ENCODE measurements at places on chromosomes 1 and 21.

DNA sequence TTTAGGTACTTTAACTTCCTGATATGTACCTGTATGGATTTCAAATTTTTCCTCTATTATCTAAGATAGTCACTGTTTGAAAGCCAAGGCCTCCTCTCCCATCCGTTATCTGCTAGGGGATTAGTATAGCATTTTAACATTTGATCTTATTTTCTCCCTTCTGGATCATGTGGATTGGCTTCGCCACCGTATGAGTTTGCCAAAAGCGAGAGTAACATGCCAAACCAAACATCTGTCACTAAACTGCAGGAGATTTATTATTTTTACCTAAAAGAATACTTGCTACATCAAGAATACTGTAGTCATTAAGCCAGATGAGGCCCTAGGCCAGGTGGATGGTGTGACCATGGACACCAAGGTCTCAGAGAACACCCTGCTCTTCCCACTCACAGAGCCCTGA, 28.5 kb upstream of the EEIG2 start:
- DNase-seq = no peak

DNA sequence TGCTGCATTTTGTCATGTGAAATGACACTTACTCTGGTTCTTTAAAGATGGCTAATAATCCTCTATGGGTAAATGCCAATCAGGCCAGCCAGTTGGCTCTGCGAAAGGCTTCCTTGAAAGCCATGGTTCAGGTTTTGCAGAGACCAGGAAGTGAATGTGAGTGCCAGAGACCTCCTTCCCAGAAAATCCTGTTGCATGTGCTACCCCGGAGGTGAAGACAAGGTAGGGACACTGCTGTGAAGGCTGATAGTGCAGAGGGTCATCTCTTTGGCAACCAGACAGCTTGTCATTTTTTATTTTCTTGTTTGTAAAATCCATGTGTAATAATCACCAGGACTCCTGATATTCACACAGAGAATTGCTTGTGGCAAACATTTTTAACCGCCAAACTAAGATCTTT, 18.7 kb downstream of the LRRC8D start:
- no peak for DNase-seq

DNA sequence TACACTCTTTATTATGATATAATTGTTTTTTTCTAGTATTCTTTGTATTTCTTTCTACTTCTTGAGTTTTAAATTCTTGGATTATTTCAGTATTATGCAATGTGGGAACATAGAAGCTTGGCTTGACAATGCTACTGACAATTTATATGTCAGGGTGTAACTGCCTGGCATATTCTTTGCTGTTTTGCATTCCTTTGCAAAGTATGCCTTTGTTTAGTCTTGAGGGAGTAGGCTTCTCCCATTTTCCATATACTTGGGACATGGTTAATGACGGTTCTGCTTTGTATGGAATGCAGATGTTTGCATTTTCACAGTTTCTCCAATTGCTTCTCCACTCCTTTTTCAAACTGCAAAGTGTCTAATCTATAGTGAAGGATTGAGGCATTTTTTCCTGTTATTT, 109.8 kb downstream of the HMCN1 start:
- DNase-seq = no peak

GRCh38 chr1:74343216-74343615, 108.0 kb downstream of the TNNI3K start:
- DNase-seq = no peak

DNA sequence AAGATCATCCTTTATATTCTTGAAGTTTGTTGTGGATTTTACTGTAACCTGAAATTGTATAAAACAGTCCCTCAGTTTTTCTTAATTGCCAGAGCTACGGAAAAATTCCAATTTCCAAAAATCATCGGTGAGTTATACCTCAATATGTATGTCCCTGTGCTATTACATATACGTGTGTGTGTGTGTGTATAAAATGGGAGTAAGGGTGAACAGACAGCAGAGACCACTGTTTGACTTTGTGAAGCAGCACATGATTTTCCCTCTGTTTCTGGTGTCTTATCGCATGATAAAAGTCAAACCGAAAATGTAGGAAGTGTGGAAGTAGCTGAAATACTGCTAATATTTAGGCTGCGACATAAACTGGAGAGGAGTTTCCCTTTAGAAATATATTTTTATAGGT, 1.2 kb downstream of the OR2T1 start:
- DNase-seq = no peak

DNA sequence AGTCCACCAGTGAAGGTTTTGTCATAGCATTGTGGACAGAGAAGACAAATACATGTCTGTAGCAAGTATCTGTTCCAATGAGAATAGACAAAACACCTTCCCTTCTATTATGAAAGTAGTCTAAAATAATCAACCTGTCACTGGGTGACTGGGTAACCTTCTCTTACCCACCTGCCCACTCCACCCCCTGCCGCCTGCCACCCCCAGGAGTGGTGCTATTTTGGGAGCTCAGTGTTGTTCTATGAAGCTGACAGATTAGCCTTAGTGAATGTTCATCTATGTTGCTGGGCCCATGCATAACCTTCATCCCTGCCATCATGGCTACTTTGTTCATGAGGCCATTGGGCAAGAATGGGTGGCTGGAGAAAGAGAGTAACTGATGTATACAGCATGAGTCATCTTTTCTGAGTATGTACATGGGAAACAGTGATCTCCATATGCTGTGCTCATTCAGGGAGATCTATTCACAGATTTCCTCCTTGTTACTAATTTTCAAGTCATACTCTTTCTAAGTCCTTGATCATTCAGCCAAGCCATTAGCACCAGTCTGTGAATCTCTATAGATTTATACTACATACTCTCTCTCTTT, 24.8 kb downstream of the MARK1 start:
- DNase-seq = no peak

GRCh38 chr1:101284021-101284420, 47.2 kb downstream of the S1PR1 start:
- DNase-seq = peak; percentile 57

DNA sequence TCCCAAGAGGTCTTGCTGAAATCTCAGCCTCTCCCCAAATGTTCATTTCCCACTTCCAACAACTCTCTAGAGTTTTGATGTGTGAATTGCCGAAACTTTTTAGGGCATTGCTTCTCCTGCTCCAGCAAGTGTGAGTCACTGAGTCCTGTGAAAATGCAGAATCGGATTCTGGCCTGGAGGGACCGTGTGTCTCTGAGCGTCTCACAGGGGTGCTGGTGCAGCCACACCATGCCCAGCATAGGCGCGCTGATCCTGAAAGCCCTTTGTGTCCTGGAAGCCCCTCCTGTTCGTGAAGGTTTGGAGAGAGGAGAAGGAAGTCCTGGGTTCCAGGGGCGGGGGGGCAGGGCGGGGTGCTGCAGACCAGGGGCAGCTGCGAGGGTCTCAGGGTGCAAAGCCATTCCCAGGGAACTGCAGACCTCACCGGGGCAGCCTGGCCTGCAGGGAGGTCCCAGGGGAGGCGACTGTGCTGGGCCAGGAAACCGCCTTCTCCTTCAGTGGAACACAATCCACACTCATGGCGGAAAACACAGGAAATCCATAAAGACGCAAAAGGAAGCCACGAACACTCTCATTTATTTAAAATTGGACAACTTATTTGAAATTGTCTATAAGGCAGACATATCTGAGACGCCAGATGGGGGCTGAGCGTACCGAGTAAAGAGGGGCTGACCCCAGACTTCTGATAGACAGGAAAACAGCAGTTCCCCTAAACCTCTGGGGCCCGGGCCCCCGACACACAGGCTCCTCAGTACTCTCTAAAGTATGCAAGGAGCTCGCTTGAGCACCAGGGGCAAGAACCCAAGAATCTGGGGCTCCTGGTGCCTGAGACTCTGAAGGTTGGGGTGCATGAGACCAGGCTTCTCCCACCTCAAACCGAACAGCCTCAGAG, 43.5 kb upstream of the ADARB1 start:
- no peak for DNase-seq

- no peak for DNase-seq
Measured at GRCh38 chr21:42843056-42843455, 36.3 kb downstream of the WDR4 start.

- DNase-seq = no peak
Measured at GRCh38 chr1:100626397-100626796, 88.5 kb downstream of the GPR88 start.

DNA sequence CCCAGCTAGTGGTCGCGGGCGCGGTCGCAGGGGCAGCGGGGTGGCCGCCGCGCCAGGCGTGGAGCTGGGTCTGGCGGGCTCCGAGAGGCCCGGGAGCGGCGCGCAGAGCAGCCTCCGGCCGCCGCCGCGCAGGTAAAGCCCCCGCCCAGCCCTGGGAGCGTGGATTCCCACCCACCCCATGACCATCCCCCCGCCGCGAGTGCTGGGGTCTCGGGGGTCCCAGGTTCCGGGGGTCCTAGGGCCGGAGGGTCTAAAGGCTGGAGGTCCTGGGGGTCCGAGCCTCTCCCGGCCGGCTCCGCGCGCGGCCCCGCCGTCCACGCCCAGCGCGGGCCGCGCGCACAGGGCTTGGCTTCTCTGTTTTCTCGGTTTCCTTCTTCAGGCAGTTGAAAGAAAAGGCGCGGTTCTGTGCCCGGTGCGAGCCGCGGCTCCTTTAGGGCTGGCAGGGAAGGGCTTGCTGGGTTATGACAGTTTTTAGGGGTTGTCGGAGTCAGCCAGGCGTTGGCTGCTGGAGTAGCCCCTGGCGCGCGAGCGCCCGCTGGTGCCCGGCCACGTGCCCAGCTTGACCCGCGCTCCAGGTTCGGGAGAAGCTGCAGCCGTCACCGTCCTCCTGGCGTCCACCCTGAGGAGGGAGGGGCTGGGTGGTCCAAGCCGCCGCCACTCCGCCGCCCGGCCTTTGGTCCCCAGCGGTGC, 359 bp downstream of the LRRC3 start:
- peak; percentile 26 for DNase-seq

- peak; percentile 37 for DNase-seq
Measured at GRCh38 chr1:54095546-54096226, 42.3 kb downstream of the TCEANC2 start.

DNA sequence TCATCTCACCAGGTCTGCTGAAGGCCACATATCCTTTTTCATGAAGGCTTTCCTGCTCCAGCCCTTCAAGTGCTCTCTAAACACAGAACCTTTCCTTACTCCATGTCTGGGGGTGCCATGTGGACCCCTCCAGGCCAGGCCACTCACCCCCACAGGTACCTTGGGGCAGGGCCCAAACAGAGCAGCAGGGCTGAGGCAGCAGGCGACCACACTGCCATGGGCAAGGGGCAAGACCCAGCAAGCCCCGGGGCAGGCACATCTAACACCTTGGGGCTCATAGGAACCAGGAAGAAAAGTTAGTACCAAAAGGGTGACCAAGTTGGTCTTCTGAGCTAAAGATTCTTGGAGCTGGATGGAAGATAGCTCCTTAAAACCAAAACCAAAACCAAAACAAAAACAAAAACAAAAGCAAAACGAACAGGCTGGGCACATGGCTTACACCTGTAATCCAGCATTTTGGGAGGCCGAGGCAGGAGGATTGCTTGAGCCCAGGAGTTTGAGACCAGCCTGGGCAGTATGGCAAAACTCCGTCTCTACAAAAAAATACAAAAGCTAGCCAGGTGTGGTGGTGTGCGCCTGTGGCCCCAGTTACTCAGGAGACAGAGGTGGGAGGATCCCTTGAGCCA, 63.7 kb downstream of the MRPL37 start:
- DNase-seq = no peak

DNA sequence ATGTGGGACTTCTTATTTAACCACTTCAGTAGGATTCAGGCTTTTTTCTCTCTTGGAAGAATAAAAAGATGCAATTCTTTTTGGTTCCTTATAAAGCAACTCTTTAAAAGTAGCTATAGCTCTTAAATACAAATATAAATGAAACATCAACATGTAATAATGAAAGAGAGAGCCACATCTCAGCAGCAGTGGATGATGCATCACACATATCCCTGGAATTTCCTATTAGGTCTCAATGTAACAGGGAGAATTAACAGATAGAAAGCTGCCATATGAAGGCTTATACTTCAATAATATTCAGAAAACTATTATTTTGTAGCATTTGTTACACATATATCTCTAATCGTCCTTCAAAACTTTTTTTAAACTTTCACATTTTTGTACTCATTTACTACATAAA, 119.0 kb upstream of the USH2A start:
- DNase-seq = no peak

- DNase-seq = no peak
Measured at GRCh38 chr1:41404308-41404761, 43.1 kb downstream of the FOXO6 start.

GRCh38 chr1:156153362-156153761, at the start of gene SEMA4A:
Gene SEMA4A (plus strand): TSS chr1:156153585. CDS start chr1:156154579, 994 bp downstream.
- no peak for DNase-seq

DNA sequence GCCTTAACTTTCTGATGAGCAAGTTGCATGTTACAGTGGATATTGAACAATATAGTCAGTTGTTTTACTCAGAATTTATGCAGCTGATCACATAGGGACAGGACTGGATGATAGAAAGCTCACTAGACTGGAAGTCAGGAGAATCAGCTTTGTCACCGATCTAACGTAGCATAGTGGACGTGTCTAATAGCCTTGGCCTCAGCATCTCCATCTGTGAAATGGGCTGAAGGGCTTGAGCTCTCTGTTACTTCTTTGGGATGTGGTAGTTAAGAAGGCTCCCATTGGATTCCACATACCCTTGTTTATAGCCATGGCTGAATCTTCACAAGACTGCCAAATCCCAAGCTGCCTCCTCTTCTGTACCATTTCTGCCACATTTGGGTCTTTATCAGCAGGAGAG, 190.6 kb downstream of the GRIK1 start:
- DNase-seq = no peak

- DNase-seq = no peak
Measured at GRCh38 chr1:22778862-22779520, 68.4 kb downstream of the EPHB2 start.

- peak; percentile 46 for DNase-seq
Measured at GRCh38 chr1:114558544-114558943, 22.9 kb downstream of the BCAS2 start.

- DNase-seq = no peak
Measured at GRCh38 chr1:88204111-88204510, 480.0 kb upstream of the PKN2 start.

- DNase-seq = no peak
Measured at GRCh38 chr1:43031316-43032203, 72.9 kb upstream of the SLC2A1 start.

All from CD4-positive, alpha-beta T cell treated with Interleukin-4 for 1 hour (primary cell).